ENCODE measurements at places on chromosomes 12 and 14.

- DNase-seq: no peak
Measured at GRCh38 chr14:98444077-98444476, 827.9 kb downstream of the BCL11B start.

- DNase-seq: no peak
Measured at GRCh38 chr12:40152783-40153383, 47.0 kb upstream of the SLC2A13 start.

GRCh38 chr12:59432057-59432456, 163.8 kb upstream of the SLC16A7 start:
- DNase-seq: no peak

DNA sequence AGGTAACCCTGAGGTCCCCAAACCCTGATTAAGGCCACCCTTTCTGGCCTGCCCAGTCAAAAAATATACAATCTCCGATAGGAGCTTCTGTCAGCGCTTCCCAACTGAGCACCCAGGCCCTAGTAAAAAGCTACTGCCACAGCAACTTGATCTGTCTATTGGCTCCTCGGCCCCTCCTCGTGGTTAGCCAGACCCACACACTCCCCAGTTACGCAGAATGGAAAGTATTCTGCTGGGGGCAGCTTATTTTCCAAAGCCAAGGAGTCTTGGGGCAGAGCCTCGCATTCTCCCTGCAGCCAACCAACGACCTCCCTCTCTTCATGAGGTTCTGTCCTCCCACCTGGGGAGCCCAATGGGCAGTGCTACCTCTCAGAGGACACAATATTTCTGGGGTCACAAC, 32.1 kb downstream of the FMNL3 start:
- DNase-seq: no peak

- DNase-seq: no peak
Measured at GRCh38 chr12:31466768-31467167, 124.2 kb downstream of the DENND5B start.

- DNase-seq: no peak
Measured at GRCh38 chr14:102000902-102001301, 36.5 kb downstream of the DYNC1H1 start.

DNA sequence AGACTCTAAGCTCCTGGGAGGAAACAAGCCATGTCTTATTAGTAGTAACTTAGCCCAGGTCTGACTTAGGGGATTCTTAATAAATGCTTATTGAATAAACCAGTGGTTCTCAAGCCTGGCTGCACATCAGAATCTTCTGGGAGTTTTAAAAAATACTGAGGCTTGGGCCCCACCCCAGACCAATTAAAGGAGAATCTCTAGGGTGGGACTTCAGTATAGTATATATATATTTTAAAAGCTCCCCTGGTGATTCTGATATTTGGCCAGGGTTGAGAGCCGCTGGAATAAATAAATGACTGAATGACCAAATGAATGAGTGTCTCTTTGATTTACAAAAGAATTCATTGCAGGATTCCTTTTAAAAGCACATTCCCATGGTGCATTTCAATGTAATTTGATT, 151.5 kb upstream of the GSC start:
- no peak for DNase-seq

DNA sequence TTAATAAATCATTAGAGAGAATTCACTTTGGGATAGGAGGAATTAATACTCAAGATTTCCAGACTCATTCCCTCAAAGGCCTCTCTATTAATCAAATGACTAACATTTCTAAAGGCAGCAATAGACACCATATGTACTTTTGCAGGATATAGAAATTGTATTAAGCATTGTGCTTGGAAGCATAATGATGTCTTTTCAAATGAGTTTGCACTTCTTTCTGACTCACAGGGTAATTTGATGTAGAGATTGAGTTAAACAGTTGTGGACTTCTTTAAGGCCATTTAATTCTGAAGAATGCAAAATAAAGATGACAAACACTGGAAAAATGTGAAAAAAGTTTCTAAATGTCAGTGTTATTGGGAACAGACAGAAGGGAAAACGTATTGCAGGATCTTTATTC, 63.4 kb upstream of the CSRP2 start:
- DNase-seq: no peak

- no peak for DNase-seq
Measured at GRCh38 chr12:113555226-113555625, 83.6 kb upstream of the LHX5 start.
